Prostate gland (tissue), 2 donors: ENCODE measurements at places on chromosomes 13 and 19. TPM values are rescaled to one million over a fixed set of nuclear protein-coding genes. Genes with fewer than 3 reads are reported as not detected.
A peak's percentile ranks its signal among the peaks of the same experiment; 100 is the strongest.

The HIPK4 gene
- 2.6 TPM for total RNA-seq

GRCh38 chr13:108781312-108781711 lies 151.9 kb downstream of the MYO16 start:
- H3K27ac ChIP-seq: no peak overlapping the region
- H3K27me3 ChIP-seq: peaks cover 1% of the 10 kb centered on the region
- no peaks in the 10 kb centered on the region for H3K36me3 ChIP-seq
- no peak overlapping the region for H3K4me3 ChIP-seq
- DNase-seq: no peak
- H3K4me1 ChIP-seq: no peaks in the 10 kb centered on the region

DNA sequence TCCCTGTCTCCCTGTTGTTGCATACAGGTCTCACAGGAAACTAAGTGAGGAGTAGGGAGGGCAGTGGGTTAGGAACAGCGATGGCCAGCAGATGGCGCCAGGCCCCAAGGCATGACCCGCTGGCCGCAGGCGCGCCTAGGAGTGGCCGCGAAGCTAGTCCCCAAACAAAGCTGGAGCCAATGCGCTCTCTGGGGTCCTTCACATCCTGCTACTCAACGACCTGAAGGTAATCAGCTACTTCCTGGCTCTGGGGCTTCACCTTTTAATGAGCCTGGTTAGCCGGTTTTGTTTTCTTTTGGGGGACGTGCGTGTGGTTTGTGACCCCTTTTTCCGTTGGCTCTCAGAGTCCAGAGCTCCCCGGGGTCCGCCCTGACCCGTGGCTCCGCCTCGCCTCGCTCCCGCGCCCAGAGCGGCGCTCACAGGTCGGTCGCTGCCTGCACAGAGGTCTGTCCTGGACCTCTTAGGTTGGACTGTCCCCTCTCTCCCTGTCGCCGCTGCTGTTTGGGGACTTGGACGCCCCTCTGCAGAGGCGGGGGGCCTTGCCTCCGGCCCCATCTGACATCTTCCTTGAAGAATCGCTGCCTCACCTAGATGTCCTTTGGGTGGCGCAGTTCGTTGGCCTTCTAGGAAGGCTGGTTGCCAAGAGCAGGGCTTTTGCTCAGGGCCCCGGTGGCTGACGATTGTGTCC lies 62.2 kb upstream of the GTF3A start:
- peak overlapping the region; percentile 16 for H3K4me3 ChIP-seq
- H3K27me3 ChIP-seq: no peaks in the 10 kb centered on the region
- H3K27ac ChIP-seq: no peak overlapping the region
- no peaks in the 10 kb centered on the region for H3K36me3 ChIP-seq
- peak; percentile 73 for DNase-seq

DNA sequence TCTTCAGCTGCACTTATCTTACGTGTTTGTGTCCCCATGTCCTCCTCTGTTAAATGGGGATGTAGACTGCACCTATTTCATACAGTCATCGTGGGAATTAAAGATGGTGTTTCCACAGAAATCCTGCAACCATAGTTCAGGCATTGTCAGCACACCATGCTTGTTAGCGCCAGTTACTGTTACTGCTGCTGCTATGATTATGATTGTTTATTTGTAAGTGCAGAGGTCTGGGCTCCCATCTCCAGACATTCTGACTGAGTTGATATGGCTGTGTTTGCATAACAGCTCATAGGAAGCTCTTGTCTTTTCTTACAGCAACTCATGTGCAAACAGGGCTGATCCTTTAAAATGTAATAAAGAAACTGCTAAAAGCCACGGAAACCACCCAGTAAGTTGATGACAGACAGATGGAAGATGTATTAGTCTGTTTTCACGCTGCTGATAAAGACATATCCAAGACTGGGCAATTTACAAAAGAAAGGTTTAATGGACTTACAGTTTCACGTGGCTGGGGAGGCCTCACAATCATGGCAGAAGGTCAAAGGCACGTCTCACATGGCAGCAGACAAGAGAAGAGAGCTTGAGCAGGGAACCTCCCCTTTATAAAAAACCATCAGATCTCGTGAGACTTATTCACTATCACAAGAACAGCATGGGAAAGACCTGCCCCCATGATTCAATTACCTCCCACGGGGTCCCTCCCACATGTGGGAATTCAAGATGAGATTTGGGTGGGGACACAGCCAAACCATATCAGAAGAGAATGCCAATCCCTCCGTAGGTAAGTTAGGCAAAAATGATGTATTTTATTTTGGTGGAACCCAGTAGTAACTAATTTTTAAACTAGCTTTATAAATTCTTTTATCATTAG lies 1.6 kb downstream of the ZSCAN5A start:
- H3K27me3 ChIP-seq: no peaks in the 10 kb centered on the region
- H3K27ac ChIP-seq: peak overlapping the region; percentile 96
- no peaks in the 10 kb centered on the region for H3K4me1 ChIP-seq
- H3K4me3 ChIP-seq: no peak overlapping the region
- no peaks in the 10 kb centered on the region for H3K36me3 ChIP-seq
- no peak for DNase-seq

GRCh38 chr13:112596235-112596634 lies 8.3 kb upstream of the TUBGCP3 start:
- no peak overlapping the region for H3K4me3 ChIP-seq
- no peak overlapping the region for H3K27ac ChIP-seq
- H3K4me1 ChIP-seq: no peaks in the 10 kb centered on the region
- H3K27me3 ChIP-seq: no peaks in the 10 kb centered on the region
- H3K36me3 ChIP-seq: no peaks in the 10 kb centered on the region
- DNase-seq: no peak
